IMR-90 (cell line): ENCODE measurements at places on chromosomes 13 and 19.

GRCh38 chr19:11247391-11247790 lies 8.0 kb downstream of the ANGPTL8 start:
- DNase-seq, result no peak

- peak; percentile 56 for DNase-seq
Observed at GRCh38 chr19:1825909-1826556, 14.0 kb upstream of the ATP8B3 start.

GRCh38 chr13:34719060-34719875 lies 222.8 kb upstream of the NBEA start:
- no peak for DNase-seq

DNA sequence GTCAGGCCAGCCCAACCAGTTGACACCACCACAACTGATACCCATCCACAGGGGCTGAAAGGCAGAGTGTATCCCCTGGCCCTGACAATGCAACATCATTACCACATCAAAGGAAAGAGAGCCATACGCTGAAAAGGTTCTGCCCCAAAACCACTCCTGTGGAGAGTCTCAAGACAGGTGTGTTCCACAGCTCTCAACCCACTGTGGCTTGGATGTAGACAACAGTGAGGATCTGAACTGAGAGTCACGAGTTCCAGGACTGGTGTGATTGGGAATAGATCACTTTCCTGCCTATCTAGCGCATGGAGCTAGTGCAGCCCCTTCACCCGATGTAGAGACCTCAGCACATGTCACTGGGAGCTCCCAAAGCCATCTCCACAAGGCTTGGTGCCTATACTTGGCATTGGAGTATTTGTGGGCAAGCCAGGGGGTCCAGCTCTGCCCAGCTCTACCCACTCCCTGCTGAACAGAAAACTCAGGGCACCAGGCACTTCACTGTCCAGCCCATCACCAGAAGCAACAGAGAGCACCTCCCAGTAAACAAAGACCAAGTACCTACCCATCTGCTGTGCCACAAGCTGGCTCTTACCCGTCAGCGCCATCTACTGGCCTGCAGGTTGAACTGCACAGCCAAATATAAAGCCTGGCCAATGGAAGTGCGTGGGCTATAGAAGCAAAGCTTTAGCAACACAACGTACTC lies 579.5 kb downstream of the UQCRFS1 start:
- peak; percentile 1 for DNase-seq
